Stimulated activated CD4-positive, alpha-beta T cell treated with anti-CD3 and anti-CD28 coated beads, TNF-alpha, amount 100 ng/mL, for 4 hours (primary cell): ENCODE measurements at places on chromosomes 1 and 21.
A peak's percentile ranks its signal among the peaks of the same experiment; 100 is the strongest.

DNA sequence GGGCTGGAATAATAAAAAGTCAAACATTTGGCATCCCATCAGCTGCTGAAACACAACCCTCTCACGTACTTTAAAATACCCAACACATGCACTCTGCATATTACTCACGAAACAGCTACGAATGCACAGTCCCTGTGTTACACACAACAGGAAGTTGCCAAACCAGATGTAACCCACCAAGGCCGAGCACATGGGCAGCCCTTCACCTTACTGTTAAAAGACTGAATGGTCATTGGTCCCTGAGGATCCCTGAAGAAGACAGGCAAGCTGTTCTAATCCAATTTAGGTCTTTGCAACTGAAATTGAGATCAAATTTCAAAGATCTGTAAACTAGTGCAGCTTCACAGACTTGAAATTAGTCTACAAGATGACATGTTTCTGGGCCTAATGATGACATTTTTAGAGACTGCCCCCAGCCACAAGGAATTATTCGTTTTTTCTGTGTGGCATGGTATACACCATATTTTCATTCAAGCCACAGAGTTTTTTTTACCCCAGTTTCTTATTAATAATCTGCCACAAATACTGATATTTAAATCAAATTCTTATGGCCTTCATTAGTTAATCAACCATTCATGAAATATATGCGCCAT is 25.6 kb upstream of the IER5 start:
- no peak for DNase-seq

GRCh38 chr1:116001739-116002487 is 25.6 kb downstream of the SLC22A15 start:
- no peak for DNase-seq

GRCh38 chr1:30648408-30649000 is 74.9 kb downstream of the MATN1 start:
- DNase-seq, result no peak

GRCh38 chr1:226608699-226609505 is 60.3 kb downstream of the STUM start:
- peak; percentile 38 for DNase-seq

DNA sequence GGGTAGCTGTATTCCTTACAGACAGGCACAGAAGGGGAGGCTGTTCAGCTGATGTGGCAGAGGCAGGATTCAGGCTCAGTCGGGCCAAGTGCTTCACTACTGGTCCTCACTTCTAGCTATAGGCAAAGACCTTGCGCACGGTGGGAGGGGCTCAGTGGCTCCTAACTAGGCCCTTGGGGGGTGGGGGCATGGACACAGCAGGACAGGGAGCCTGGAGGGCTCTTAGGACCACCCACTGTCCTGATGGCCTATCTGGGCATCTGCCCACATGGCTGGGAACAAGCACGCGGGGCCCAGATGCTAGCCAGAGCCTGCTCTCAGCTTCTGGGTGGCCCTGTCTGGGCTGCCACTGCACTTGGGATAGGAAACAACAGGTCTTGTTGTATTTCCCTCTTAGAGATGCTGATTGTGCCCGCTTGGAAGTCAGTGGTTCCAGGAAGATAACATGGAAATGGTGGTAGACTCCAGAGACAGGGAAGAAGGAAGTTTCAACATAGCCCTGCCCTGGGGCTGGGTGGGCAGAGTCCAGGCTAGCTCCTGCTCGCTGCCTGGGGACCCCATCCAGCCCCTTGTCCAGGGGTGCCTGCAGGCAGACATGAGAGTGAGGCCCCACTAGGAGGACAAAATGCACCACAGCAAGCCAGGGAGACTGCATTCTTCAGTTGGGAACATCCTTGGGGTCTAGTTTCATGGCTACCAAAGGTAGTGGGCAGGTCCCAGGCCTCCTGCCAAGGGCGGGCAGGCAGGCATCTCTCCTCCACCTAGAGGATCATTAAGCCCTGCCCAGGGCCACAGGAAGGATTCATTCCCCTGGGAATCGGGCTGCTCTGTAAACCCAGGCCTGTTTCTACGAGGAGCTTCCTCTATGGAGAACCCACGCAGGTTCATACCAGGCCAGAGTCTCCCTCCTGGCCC is 102.5 kb downstream of the BCAR3 start:
- no peak for DNase-seq

GRCh38 chr1:94729267-94729666 is 90.9 kb upstream of the SLC44A3 start:
- DNase-seq, result no peak

DNA sequence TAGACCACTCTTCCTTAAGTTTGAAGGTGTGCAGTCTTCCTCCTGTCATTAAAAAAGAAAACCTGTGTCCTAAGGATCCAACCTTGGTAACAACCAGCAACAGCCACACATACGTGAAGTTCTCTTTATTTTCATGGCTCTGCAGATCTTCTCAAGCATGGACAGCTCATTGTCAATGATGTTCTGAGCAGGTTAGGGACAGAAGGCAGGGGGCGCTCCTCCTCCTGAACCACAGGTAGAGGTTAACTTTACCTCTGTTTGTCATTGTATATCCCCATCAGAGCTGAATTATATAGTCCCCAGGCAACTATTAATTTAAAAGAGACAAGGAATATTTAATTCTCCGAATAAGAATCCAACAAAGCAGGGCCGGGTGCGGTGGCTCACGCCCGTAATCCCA is 52.5 kb upstream of the CR2 start:
- DNase-seq, result no peak

GRCh38 chr1:226710501-226710900 is 28.6 kb downstream of the ITPKB start:
- no peak for DNase-seq

DNA sequence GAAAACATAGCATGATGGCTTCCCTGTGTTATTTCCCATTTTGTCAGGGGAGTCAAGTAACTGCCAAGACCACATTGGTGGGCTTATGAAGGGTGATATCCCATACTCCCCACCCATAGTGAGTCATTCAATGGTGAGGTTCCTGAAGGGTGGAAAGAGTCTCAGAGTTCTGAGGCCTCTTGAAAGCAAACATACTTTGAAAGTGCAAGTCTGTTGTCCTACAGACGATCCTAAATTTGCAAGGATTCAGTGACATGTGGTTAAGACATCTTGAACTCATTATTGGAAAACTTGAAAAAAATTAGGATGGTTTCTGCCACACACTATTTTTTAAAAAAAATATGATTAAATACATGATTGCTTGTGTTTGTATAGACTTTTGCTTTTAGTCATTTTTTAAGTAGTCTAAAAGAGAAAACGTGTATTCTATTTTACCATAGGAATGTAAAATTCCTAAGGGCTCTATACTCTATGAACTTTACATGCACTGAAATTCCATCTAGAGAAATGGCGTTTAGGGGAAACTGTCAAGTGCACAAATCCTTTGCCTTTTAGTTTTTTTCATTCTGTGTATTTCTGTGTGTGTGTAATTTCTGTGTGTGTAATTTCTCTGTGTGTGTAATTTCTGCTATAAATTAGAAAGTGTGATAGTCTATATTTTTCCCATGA is 225.5 kb upstream of the ADAMTS5 start:
- no peak for DNase-seq

DNA sequence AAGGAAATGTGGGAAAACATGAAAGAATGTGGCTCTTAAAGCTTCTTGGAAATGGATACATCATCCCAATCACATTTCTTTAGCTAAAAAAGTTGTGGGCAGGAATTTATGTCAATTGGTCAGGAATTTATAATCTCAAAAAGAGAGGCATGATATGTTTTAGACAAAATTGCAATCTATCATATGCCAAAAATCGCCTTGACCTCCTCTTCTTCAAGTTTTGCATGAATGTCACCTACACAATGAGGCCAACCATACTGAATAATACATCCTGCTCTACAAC is 42.4 kb downstream of the ATP6V1G3 start:
- no peak for DNase-seq

DNA sequence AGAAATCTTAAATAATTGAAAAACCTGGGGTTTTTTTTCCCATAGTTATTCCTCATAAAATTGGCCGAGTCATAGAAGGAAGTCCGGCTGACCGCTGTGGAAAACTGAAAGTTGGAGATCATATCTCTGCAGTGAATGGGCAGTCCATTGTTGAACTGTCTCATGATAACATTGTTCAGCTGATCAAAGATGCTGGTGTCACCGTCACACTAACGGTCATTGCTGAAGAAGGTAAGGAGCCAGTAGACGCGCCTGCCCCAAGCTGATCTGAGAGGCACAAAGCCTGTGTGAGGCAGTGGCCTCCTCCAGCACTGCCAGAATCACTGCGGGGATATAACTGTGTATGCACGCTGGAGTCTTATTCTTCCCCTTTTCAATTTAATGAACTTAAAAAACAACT is 100.3 kb downstream of the PHTF1 start:
- no peak for DNase-seq

- no peak for DNase-seq
Measured at GRCh38 chr1:219189021-219189824, 15.5 kb downstream of the LYPLAL1 start.

DNA sequence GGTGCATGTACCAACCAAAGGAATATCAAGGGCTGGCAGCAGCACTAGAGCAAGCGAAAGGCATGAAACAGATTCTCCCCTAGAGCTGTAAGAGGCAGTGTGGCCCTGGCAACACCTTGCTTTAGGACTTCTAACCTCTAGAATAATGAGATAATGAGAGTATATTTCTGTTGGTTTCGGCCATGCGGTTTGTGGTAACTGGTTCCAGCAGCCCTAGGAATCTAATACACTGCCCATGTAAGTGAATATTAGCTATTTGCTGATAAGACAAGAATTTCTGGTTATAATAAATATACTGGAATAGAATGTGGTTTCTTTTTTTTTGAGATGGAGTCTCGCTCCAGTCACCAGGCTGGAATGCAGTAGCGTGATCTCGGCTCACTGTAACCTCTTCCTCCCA is 199.4 kb downstream of the GABPA start:
- no peak for DNase-seq

- DNase-seq, result no peak
Measured at GRCh38 chr1:62686822-62687221, 1.4 kb downstream of the DOCK7 start.

DNA sequence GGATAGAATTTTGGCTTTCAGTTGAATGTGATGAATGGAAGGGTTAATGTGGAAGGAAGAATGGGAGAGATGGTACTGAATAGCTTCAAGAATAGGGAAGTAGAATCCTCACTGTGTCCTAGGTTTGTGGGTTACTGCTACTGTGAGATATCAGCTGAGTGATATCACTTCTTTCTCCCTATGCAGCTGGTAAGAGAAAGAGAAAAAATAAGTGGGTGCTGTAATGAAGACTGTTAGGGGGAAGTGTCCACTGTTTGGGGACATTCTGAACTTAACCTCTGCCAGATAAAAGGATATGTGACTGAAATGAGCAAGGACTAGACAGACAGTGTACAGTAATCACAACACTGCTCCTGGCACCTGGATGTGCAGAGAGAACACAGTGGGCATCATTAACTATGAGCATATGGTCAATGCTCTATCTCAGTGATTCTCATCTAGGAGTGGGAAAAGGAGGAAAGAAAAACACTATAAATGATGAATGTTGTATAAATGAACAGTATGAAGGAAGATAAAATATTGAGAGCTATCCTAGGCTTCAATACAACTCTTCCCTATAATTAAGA is 25.6 kb upstream of the MOB3C start:
- no peak for DNase-seq

GRCh38 chr21:36075171-36075570 is 5.3 kb downstream of the CBR1 start:
- no peak for DNase-seq

DNA sequence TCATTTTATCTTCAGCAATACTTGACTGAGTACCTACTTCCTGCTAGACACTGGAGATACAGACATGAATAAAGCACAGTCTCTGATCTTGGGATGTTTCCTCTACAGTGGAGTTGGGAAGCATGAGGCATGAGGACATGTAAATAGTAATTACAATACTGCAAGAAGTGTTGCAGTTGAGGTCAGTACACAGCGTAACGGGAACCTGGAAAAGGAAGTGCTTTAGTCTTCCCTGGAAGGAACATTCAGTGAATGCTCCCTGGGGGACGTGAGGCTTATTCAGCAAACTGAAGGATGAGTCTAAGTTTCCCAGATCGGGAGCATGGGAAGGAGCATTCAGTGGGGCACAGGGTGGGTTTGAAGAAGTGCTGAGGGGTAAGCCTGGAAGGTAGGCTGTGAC is 112.4 kb downstream of the PIK3R3 start:
- no peak for DNase-seq

- DNase-seq, result no peak
Measured at GRCh38 chr1:247924868-247925267, at the start of gene OR2AJ1. Gene OR2AJ1 (plus strand): TSS chr1:247924889. CDS start chr1:247933769, 8,880 bp downstream.

DNA sequence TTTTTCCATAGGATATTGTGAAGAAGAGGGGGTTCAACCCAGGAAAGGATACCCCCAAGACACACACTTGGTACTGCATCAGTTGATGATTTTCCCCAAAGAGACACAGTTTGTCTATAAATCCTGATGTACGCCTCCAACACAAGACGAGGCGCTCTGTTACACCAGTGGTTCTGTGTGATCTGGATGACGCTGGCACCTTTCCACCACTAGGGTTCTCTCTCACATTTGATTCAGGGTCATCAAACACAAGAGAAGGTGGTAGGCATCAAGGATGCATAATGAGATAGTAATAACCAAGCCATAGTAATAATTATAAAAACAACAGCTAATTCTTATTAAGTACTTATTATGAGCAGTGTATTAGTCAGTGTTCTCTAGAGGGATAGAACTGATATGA is 508.8 kb upstream of the ZP4 start:
- no peak for DNase-seq

DNA sequence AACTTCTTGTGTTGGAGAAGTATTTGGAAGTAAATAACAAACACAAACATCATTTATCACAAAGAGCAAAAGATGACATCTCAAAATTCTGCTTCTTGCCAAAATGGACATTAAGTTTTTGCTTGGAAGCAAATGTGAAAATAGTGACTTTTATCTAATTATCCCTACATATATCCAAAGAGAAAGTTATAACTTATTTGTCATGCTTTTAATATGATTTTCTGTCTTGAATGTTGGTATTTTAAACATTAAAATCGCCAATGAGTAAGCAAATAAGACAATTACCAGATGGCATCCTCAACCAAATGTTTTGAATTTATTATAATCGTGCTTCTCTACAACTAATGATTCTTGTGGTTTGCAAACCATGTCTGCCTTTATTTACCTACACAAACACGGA is 594.3 kb downstream of the KIF26B start:
- no peak for DNase-seq

GRCh38 chr1:240188139-240188538 is 96.5 kb downstream of the FMN2 start:
- no peak for DNase-seq

DNA sequence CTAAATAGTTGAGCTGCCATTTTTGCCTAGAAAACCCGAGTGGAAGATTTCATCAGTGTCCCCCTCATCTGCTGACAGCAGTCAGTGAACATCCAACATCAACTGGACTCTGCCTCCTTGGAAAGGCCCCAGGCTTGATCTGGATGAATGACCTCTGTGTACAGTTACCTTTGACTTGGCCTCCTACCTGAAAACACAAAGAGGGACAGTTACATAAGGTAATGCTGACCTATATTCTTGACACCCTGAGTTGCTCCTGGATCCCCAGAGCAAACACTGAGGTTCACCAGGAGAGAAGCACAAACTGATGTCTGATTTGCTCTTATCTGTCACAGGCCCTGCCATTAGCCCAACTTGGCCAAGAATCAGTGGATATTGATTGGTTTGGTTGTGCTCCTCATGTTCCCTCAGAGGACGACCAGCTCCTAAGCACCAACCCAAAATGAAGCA is 138.9 kb downstream of the PROX1 start:
- no peak for DNase-seq

GRCh38 chr1:109267743-109268300 is 15.1 kb downstream of the PSRC1 start:
- DNase-seq, result no peak

GRCh38 chr1:210364479-210364878 is 35.8 kb downstream of the HHAT start:
- no peak for DNase-seq
